ENCODE measurements at places on chromosomes 3 and 15. TPM values are rescaled to one million over a fixed set of nuclear protein-coding genes. Genes with fewer than 3 reads are reported as not detected.

- no peak for DNase-seq
Observed at GRCh38 chr3:31748933-31749295, 216.2 kb downstream of the STT3B start.

DNA sequence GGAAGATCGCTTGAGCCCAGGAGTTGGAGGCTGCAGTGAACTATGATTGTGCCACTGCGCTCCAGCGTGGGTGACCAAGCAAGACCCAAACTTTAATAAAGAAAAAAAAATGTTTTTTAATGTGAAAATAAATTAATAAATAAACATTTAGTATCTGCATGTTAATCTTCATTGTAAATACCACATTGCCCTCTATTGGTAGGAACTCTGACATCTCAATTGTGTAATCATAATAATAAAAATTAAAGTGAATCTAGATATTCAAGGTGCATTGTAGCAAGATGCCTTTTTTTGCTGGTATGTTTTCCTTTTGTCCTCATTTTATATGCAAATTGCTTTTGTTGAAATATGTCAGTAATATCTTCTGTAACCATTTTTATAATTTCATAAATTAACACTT, 95.0 kb upstream of the LIMD1 start:
- peak; percentile 66 for DNase-seq

GRCh38 chr3:16319723-16320122, 54.7 kb downstream of the OXNAD1 start:
- no peak for DNase-seq

GRCh38 chr3:15581471-15582394, 19.6 kb downstream of the HACL1 start:
- DNase-seq = no peak

GRCh38 chr15:80823995-80824394, 44.8 kb downstream of the CEMIP start:
- DNase-seq = no peak

The IL5RA gene
- not detected for total RNA-seq

The PRR20G gene
- total RNA-seq = not detected

The SCAPER gene
- total RNA-seq = 7.7 TPM
